Aortic smooth muscle cell (primary cell): ENCODE measurements at places on chromosomes 16 and 17. TPM values are rescaled to one million over a fixed set of nuclear protein-coding genes. Genes with fewer than 3 reads are reported as not detected.

Gene RHBDL3
- 0.06 and 0.13 TPM in 2 replicates for total RNA-seq

Gene PRSS33
- total RNA-seq = not detected in 2 replicates

Gene FZD2
- 4.4 TPM in 2 replicates for total RNA-seq

Gene OTOA
- 0.13 and 0.19 TPM in 2 replicates for total RNA-seq

Gene STRADA
- 19.5 and 21.1 TPM in 2 replicates for total RNA-seq

Gene SGCA
- 11.2 and 14.0 TPM in 2 replicates for total RNA-seq

Gene SLC5A2
- total RNA-seq = 0.06 TPM in 1 of 2 replicates, not detected in the other

Gene TOX3
- total RNA-seq = not detected in 2 replicates

Gene TMED6
- total RNA-seq = 0.12 and 0.13 TPM in 2 replicates

Gene EXOSC6
- 28.0 and 40.0 TPM in 2 replicates for total RNA-seq

Gene OTOP2
- not detected in 2 replicates for total RNA-seq

Gene KCNH4
- total RNA-seq = not detected in 2 replicates

Gene SP6
- 0.12 and 0.13 TPM in 2 replicates for total RNA-seq

Gene C17orf100
- 0.37 and 0.40 TPM in 2 replicates for total RNA-seq

Gene GFER
- total RNA-seq = 9.9 and 11.2 TPM in 2 replicates

Gene TEKT5
- 0.12 TPM in 1 of 2 replicates, not detected in the other for total RNA-seq

Gene PROCA1
- 1.1 and 2.0 TPM in 2 replicates for total RNA-seq

Gene GPRC5C
- total RNA-seq = 24.6 and 24.9 TPM in 2 replicates

Gene DPEP3
- not detected in 2 replicates for total RNA-seq

Gene CCDC78
- total RNA-seq = 0.79 and 1.1 TPM in 2 replicates
